ENCODE measurements at places on chromosomes 5 and 9.

DNA sequence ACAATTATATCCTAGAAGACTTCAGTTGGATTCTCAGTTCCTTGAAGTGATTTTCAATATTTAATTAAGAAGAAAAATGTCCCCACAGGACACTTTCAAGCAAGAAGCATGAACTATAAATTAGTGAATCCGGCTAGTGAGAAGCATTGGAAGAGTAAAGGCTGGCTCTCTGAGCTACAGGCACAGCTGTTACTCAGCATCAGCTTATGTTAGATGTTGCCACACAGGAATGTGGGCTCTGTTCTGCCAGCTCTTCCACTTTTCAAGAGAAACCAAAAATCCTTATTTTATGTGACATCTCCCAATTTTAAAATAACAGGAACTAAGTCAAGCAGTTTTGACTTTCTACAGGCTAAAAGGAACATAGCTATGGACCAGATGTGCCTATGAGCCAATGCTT, 14.9 kb downstream of the ZNF474 start:
- no peak for DNase-seq

DNA sequence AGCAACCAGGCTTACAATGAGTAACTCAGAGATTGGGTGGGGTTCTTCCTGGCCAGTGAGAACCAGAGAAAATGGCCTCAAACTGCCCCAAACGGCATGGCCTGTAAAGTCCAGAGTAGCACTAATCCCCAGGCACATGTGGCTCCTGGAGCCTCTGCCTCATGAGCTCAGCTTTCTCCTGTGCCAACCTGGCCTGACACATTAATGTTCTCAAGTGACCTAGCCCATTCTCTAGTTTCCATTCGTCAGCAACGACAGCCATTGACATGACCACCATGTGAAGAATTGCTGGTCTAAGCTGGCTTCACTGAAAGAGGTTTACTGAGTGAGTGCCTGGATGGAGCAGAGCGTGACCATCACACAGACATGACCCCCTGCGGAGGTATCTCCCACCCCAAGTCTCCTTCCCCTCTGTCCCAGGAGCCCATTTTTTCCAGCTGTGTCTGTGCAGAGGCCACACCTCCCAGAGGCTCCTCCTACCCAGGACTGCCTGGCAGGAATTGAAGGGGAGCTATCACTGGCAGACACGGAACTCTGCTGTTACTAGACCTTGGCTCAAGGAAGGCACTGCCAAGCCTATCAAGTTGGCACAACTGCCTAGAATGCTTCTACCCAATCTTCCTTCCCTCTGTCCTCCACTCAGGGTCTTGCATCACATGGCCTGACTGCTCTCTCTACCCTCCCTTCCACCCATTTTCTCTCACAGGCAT, 59.0 kb upstream of the BOD1 start:
- DNase-seq, result no peak

- DNase-seq, result no peak
Measured at GRCh38 chr5:131245948-131246347, 17.9 kb upstream of the CDC42SE2 start.

GRCh38 chr9:108374626-108375025, 481.2 kb downstream of the ACTL7B start:
- DNase-seq, result no peak
